ENCODE measurements at places on chromosomes 3 and 15. TPM values are rescaled to one million over a fixed set of nuclear protein-coding genes. Genes with fewer than 3 reads are reported as not detected.

DNA sequence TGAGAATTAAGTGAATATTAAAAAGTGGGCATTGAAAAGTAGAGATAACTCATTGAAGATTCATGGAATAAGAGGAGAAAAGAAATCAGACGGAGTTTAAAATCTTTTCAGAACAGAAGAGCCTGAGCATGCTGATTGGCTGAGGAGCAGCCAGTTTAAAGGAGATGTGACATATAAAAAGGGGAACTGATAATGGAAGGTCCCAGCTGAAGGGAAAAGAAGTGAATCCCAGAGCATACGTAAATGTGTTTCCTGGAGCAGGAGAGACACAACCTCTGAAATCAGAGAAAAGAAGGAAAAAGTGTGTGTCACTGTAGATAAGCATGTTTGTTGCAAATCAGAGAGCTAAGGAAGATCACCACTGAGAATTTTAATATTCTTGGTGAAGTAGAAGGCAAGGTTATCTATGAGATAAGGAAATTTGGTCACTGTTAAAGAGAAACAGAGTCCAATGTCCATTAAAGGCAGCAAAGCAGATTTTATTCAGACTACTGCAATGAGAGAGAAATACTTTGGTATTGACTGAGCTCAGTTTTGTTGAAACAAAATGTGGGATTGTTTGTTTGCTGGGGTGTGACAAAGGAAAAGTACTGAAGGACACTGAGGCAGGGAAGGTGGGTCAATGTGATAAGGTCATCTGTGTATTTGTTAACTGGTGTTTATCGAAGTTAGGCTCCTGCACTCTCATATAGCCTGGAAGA lies 84.6 kb upstream of the WDR72 start:
- no peak for DNase-seq

GRCh38 chr3:144437989-144438388 lies 466.4 kb downstream of the DIPK2A start:
- DNase-seq = no peak

GRCh38 chr3:152857082-152857481 lies 22.2 kb downstream of the P2RY1 start:
- no peak for DNase-seq

- DNase-seq = no peak
Observed at GRCh38 chr3:42101048-42101447, 9.9 kb downstream of the TRAK1 start.

DNA sequence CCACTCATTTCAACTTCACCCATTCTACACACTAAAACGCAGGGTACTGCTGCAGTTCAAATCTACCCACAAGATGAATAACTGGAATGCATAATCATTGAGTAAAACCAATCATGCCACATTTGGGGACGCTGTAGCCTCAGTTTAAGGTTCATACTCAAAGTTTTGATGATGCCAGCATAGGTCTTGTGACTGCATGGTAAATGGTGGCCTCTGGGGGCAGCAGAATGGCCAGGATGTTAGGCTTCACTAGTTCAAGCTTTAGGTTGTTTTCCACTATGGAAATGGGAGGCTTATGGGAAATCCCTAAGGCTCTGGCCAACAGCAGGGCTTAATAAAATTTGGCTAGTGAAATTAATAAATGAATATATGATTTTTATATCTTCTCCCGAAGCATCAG lies 104.3 kb upstream of the TSC22D2 start:
- DNase-seq = no peak

- DNase-seq = peak; percentile 75
Observed at GRCh38 chr3:53045518-53046170, at the start of gene SFMBT1. TSS of gene SFMBT1 (minus strand) at chr3:53046073. CDS start at chr3:52969128, 76,945 bp downstream.

GRCh38 chr3:101719604-101720185 lies 4.7 kb upstream of the CEP97 start:
- no peak for DNase-seq

- DNase-seq = no peak
Observed at GRCh38 chr15:84817466-84818081, 418 bp downstream of the ALPK3 start.

DNA sequence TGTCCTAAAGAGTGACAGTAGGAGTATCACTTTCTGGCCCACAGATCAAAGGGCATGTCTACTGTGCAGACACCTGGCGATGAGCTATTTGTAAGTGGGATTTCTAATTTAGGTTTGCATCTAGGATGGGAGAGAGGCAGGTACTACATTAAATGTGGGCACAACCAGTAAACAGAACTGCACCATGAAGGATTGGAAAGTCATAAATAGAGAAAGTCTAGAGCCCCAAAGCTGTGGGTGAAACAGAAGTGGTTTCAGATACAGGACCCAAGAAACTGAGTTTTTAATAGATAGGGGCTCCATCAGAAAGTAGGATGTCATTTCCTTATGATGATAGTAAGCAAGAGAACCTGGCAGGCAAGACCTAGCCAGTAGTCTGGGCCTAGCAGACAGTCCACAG lies 35.2 kb upstream of the SPPL2A start:
- DNase-seq = no peak

GRCh38 chr3:140898340-140899180 lies 43.1 kb upstream of the SLC25A36 start:
- DNase-seq = peak; percentile 47

DNA sequence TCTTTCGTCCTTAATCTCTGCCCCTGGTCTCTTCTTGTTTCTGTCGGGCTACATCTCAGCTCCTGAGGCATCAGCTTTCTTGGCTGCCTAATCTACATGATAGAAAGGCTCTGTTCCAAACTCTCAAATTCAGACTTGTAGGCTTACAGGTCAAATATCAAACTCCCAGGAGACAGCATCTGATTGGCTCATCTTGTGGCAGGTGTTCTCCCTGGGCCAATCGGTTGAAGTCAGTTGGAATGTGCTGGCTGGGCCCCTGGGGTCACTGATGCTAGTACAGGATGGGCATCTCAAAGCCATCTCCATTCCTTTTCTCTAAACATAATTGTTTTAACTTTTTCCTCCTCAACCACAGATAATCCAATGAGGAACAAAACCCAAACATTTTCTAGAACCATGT lies 198.7 kb downstream of the CNTN3 start:
- no peak for DNase-seq

GRCh38 chr3:122998206-122998605 lies 29.4 kb downstream of the SEMA5B start:
- no peak for DNase-seq

- DNase-seq = no peak
Observed at GRCh38 chr3:177447938-177448337, 250.7 kb upstream of the TBL1XR1 start.

DNA sequence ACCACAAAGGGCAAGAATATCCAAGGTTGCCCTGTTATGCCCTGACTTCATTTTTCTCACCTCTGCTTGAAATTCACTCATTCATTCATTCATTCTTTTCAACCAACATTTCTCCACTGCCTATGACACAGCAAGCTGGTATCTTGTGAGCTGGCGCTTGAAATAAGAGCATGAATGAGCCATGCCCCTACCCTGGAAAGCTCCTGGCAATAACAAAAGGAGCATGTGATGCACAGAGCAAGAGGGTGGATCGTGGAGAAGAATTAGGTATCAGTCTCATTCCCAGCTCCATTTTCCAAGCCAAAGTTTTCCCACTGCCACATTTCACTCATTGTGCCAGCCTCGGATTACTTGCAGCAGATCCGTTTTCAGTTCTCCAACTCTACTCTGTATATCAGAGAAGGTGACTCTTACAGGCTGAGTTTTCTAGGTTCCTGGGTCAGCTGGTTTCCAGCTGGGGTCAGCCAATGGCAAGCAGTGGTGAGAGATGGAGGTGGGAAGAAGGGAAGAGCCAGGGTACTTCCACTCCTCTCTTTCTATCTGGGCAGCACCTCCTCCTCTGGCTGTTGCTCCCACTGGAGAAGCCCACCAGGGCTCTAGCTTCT lies 144.8 kb downstream of the SUCLG2 start:
- DNase-seq = no peak

DNA sequence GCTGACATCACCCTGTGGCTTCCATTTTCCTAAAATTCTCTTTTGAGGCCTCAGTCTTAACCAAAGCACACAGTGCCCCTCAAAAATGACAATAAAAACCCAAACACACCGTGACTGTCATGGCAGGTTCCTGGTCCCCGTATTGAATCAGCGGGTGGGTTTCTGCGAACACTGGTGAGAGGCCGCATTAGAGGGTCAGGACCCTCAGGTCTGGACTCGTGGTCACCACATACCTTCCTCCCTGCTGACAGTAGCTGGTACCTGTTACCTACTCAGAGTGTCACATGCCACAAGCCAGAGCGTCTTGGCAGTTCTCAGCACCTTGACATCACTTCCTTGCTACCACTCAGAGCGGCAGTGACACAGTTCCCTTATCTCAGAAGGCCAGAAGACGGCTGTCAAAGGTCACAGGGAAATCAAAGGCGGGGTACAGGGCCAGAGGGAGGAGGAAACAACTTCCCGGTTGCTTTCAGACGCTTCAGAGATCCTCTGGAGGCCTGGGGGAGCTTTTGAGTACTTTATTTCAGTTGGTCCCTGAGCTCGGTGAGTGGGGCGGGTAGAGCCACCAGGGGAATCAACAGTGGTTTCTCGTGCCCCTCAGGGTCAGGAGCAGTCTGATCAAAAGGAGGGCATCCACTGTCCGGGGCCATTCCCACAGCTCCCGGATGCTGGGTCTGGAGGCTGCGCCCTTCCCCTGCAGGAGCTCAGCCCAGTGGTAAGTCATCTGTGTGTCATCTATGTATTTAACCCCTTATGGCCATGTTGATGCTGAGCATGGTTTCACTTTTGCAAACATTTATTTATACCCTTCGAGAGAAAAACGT lies at the start of the genes CCR5AS and CCRL2:
Gene CCR5AS (minus strand): TSS at position 279 of the 824 bp plus-strand sequence.
Gene CCRL2 (plus strand): TSS at position 472 of the 824 bp plus-strand sequence. CDS start 821 bp downstream, outside the sequence.
- peak; percentile 45 for DNase-seq

- no peak for DNase-seq
Observed at GRCh38 chr3:178494386-178494785, 41.9 kb upstream of the KCNMB2 start.

DNA sequence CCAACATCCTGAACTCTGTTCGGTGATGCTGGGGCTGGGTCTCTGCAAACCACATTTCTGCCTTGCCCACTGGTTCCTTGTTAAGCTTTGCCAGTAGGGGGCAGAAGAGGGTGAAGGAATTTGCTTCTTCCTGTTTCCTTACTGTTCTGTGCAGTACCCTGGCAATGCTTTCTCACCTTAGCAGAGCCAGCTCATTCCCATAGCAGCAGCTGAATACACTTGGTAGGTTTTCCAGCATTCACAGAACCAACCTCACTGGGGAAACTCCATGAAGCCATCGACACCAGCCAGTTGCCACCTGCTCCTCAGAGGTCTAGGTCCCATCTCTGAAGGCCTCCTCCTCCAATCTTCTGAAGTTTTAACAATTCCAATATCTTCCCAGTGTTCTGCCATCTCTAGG lies 308.4 kb downstream of the PDCD6IP start:
- no peak for DNase-seq

Gene LINGO1
- polyA plus RNA-seq = 14.5 TPM

Gene WDR93
- polyA plus RNA-seq = 1.2 TPM

Gene GOLGA8S
- polyA plus RNA-seq = 1.3 TPM

Gene ADPRH
- polyA plus RNA-seq = 9.4 TPM

Gene ATP13A5
- polyA plus RNA-seq = 0.89 TPM

Measured in right lung (tissue), 10 donors.